ENCODE measurements at places on chromosomes 2 and 18. TPM values are rescaled to one million over a fixed set of nuclear protein-coding genes. Genes with fewer than 3 reads are reported as not detected.

Gene GAL3ST2
- total RNA-seq = not detected

DNA sequence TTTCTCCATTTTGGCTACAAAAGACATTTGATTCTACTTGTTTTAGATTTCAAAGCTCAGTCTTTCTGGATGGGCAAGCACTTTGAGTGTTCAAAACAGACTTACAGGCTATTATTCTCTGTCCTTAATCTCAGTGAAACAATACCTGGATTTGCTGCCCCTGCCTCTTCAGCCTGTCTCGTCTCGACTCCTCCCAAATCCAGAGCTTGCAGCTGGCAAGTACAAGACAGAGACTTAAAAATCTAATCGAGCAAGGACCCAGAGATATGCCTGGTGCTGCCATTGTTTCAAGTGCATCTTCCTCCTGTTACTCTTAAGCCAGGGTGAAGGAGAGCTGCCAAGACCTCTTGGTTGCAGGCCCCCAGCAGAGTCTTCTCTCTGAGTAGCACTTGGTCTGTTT is 59.2 kb downstream of the LRRC30 start:
- no peaks in the 10 kb centered on the region for H3K36me3 ChIP-seq
- H3K27ac ChIP-seq = no peak overlapping the region
- no peaks in the 10 kb centered on the region for H3K4me1 ChIP-seq
- H3K27me3 ChIP-seq = no peaks in the 10 kb centered on the region

DNA sequence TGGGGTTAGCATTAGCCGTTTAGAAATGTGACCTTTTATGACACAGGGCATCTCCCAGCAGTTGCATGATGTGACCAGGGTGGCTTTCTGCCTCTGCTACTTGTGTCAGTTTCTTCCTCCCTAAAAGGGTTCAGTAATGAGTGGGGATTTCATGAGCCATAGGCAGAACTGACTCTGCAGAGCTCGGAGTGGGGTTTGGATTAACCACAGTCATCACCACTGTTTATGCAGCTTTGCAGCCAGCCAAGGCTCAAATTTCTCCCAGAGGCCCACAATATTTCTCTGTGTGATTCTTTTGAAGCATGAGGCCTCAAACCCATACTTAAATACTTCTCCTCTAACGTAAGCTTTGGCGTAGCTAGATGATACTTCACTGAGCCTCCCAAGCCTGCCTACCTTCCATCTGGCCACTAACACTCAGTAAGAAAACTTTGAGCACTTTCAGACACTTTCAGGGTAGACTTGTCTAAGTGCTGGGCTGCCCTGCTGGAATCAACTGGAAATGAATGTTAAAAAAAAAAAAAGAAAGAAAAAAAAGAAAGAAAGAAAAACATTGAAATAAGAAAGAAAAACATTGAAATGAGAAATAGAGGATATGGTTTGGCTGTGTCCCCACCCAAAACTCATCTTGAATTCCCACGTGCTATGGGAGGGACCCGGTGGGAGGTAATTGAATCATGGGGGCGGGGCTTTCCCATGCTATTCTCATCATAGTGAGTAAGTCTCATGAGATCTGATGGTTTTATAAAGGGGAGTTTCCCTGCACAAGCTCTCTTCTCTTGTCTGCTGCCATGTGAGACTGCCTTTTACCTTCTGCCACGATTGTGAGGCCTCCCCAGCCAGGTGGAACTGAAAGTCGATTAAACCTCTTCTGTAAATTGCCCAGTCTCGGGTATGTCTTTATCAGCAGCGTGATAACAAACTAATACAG is 11.5 kb upstream of the LAPTM4A start:
- no peaks in the 10 kb centered on the region for H3K36me3 ChIP-seq
- no peak for DNase-seq
- peaks cover 4% of the 10 kb centered on the region for H3K4me1 ChIP-seq
- no peak overlapping the region for H3K4me3 ChIP-seq
- H3K27ac ChIP-seq = no peak overlapping the region

Gene TM4SF20
- not detected for total RNA-seq

Gene OTOS
- not detected for total RNA-seq

DNA sequence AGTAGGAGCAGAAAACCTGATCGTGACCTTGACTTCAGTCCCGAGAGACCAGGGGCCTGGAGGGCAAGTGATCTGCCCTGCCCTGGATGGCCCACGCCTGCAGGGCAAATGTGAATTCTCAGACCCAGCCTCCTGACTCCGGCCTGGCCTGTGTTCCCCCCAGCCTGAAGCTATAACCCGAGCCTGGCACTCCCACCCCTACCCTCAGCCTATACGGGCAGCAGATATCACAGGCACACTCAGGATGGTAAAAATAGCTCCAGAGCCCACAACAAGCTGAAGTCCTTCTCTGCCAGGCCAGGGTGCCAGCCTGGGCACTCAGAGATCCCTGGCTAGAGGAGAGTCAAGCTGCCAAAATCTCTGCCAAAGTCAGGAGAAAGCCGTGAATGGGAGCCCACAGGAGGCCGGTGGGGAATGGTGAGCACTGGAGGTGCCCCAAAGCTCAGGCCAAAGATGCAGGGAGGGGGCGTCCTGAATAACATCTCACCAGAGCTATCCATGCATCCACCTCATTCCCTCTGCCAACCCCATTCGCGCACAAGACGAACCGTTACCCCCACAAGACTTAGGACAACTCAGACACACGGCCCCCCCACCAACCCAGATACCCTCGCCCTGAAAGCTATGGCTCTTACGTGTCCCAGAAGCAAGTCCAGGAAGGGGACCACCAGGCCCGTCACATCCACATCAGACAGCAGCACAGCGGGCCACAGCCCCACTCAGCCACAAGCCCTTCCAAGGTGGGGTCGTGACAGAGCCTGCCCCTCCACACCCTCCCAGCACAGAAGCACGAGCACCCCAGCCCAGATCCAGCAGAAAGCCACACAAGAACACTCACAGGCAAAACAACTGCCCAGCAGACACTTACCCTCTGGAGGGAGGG is 144.9 kb downstream of the TNS1 start:
- peaks cover 59% of the 10 kb centered on the region for H3K4me1 ChIP-seq
- no peak for DNase-seq
- H3K27ac ChIP-seq = peak overlapping the region; percentile 47
- H3K36me3 ChIP-seq = peaks cover 77% of the 10 kb centered on the region
- H3K4me3 ChIP-seq = peak overlapping the region; percentile 39

GRCh38 chr18:76368976-76369375 is 126.1 kb downstream of the ZNF516 start:
- no peak overlapping the region for H3K27ac ChIP-seq
- H3K4me1 ChIP-seq = no peaks in the 10 kb centered on the region
- no peak for DNase-seq

GRCh38 chr2:237096911-237097310 is 11.2 kb downstream of the COPS8 start:
- H3K36me3 ChIP-seq = peaks cover 78% of the 10 kb centered on the region
- H3K27ac ChIP-seq = no peak overlapping the region
- no peak for DNase-seq
- no peaks in the 10 kb centered on the region for H3K4me1 ChIP-seq
- H3K27me3 ChIP-seq = no peaks in the 10 kb centered on the region
- H3K4me3 ChIP-seq = no peak overlapping the region

Gene RDH14
- 22.4 TPM for total RNA-seq

GRCh38 chr2:72198532-72199241 is 51.0 kb upstream of the CYP26B1 start:
- no peak for DNase-seq
- H3K27ac ChIP-seq = no peak overlapping the region
- H3K4me1 ChIP-seq = peaks cover 4% of the 10 kb centered on the region
- H3K36me3 ChIP-seq = no peaks in the 10 kb centered on the region
- no peak overlapping the region for H3K4me3 ChIP-seq
- no peaks in the 10 kb centered on the region for H3K27me3 ChIP-seq

- no peak overlapping the region for H3K4me3 ChIP-seq
- H3K4me1 ChIP-seq = peaks cover 9% of the 10 kb centered on the region
- H3K27me3 ChIP-seq = no peaks in the 10 kb centered on the region
- no peak for DNase-seq
Measured at GRCh38 chr2:72573232-72573631, 252.6 kb downstream of the EXOC6B start.

Gene TMEM247
- not detected for total RNA-seq

DNA sequence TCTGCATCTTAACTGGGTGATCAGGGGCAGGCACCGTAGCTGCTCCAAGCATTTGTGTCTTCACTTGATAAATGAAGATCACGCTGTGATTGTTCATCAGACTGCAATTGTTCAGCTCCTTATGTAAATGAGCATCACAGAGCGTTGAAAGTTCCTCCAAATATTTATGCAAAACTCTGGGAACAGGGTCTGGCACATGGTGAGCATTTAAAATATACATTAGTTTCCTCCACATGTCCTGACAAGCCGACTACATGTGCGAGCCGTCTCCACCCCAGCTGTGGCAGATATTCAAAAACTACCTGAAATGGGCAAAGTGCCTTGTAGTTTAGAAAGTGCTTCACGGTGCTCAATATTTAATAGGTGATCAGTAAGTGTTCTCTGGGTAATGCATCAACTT is 175.1 kb upstream of the ID2 start:
- H3K4me1 ChIP-seq = no peaks in the 10 kb centered on the region
- H3K36me3 ChIP-seq = no peaks in the 10 kb centered on the region

GRCh38 chr2:84454581-84454980 is 4.5 kb downstream of the SUCLG1 start:
- no peak overlapping the region for H3K4me3 ChIP-seq
- H3K4me1 ChIP-seq = peaks cover 34% of the 10 kb centered on the region
- no peaks in the 10 kb centered on the region for H3K27me3 ChIP-seq
- no peak overlapping the region for H3K27ac ChIP-seq
- no peaks in the 10 kb centered on the region for H3K36me3 ChIP-seq

DNA sequence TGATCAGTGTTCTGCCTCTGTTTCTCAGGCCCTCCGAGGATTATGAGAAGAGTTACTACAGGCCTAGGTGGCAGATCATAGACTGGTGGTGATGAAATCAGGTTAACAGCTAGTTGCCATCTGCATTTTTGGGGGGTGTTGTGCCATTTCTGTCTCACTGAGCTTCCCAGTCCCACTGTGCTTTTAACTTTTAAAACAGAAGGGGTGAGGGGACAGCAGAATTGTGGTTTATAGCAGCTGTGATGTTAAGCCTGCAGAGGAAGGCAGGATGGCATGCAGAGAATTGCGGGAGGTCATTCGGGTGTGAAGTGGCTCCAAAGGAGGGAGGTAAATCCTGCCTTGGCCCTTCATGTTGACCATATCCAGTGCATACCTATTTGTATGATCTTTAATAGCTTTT is 5.0 kb downstream of the CAB39 start:
- no peaks in the 10 kb centered on the region for H3K27me3 ChIP-seq
- no peak overlapping the region for H3K4me3 ChIP-seq
- peaks cover 9% of the 10 kb centered on the region for H3K36me3 ChIP-seq
- H3K4me1 ChIP-seq = peaks cover 71% of the 10 kb centered on the region
- H3K27ac ChIP-seq = no peak overlapping the region

DNA sequence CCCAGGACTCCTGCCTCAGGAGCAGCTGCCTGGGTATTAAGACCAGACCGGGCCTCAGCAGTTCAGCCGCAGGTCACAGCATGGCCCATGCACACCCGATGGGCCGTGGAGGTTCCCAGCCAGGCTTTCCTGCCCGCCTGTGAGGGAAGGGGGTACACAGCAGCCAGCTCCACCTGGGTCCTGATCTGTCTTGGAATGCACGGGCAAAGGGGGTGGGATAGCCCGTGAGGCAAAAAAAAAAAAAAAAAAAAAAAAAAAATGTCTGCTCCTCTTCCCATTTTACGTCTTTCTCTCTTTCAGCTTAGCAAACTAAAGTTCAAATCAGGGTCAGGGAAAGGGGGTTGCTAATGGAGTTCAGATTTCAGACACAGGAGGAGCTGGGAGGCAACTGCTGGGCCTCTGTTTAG is 385.2 kb downstream of the TNS1 start:
- H3K27ac ChIP-seq = no peak overlapping the region
- no peaks in the 10 kb centered on the region for H3K27me3 ChIP-seq
- peaks cover 17% of the 10 kb centered on the region for H3K4me1 ChIP-seq
- DNase-seq = no peak
- no peaks in the 10 kb centered on the region for H3K36me3 ChIP-seq

DNA sequence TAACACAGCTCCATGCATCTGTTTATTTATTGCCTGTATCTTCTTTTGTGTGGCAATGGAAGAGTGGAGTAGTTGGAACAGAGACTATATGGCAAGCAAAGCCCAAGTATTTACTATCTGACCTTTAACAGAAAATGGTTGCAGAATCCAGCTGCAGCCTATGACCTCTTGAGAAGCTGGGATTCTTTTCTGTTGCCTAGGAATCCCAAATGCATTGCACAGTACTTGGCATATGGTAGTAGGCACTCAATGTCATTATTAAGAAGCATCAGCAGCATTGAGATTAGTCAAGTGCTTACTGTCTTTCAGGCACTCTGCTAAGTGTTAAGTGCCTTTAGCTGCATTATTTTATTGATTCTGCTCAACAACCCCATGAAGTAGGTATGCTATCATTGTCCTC is 331.6 kb downstream of the CCDC85A start:
- no peak overlapping the region for H3K27ac ChIP-seq
- no peaks in the 10 kb centered on the region for H3K27me3 ChIP-seq
- H3K36me3 ChIP-seq = no peaks in the 10 kb centered on the region
- no peak overlapping the region for H3K4me3 ChIP-seq
- peaks cover 3% of the 10 kb centered on the region for H3K4me1 ChIP-seq

Gene ENOSF1
- total RNA-seq = 96.2 TPM

DNA sequence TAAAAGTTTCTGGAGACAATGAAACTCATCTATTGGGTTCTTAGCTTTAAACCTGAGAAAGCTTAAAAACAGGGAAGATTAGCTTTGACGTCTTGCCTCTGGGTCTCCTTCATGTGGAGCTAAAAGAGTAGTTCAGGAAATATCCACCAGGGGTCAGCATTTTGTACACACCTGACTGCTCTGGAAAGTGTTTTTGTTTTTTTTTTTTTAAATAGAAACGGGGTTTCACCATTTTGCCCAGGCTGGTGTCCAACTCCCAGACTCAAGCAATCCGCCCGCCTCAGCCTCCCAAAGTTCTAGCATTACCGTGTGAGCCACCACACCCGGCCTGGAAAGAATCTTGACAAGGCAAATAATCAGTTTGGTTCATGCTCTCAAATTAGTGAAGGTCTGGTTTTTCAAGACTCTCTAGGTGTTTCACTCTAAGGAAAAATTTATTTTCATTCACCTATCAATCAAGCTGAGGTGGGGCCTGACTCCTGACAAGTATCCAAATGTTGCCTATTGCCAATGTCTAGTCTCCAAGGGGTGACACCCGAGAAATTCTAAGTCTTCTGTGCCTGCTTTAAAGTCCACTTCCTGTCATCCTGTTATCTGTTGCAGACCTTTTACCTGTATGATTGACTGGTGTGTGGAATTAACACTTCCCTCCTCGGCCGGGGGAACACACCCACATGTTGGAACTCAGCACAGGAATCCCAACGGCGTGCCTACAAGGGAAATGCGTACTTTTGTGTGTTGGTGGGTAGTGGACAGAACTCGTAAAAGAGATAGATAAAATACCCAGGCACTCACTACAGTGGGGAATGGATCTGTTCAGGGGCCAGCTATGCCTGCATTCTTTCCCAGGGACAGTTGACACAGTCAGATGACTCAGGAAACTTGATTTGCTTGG is 11.3 kb downstream of the IL1RN start:
- H3K4me1 ChIP-seq = peaks cover 2% of the 10 kb centered on the region
- no peak for DNase-seq
- no peak overlapping the region for H3K27ac ChIP-seq
- H3K4me3 ChIP-seq = no peak overlapping the region
- H3K36me3 ChIP-seq = no peaks in the 10 kb centered on the region
